ENCODE measurements at places on chromosomes 4 and X.

DNA sequence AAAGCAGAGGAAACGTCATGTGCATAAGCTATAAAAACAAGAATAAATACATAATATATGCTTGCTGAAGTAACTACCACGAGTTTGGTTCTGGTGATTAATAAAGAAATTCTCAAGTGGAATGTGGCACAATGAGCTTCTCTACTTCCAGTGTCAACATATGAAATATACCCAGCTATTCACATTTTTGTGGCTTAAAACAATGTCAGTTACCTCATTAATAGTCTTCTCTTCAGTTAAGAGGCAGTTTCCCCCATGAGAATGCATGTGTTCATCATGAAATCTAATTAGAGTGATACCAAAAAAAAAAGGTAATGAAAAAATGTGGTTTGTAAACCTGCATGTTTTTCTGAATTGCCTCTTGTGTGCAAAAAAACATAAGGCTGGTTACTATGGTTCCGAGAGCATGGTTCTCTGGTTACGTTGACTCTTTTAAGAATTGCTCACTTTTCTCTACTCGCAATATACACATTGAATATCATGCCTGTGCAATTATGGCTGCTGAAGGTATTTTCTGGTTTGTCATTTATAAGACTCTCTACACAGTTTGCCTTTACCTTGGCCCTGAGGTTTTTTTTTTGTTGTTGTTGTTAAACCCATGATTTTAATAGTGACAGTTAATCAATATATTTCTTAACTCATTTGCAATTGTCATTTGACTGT lies 108.2 kb downstream of the PCDH7 start:
- DNase-seq: no peak

DNA sequence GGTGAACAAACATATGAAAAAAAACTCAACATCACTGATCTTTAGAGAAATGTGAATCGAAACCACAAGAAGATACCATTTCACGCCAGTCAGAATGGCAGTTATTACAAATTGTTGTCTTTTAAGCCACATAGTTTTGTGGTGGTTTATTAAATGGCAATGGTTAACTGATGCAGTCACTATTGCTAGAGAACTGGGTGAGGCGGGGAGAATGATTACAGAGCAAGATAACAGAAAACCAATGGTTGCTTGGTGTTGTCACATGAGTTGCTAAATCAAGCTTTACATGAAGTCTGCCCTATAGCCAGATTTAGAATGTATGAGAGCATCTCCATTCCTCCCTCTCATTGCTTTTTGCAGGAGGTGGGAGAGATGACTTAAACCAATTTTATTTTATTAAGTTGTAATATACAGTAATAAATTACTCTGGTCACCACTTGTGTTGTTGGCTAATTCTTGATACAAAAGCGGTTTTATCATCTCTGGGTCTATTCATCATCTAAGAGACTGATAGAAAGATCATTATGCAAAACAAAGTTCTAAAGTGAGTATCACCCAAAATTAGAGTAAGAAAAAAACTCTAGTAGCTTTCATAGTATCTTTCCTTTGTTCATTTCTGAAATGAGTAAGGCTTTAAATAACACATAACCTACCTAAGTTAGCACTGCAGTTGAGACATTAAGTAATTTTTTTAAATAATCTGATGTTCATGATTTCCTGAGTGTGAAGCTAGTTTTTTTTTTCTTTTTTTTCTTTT lies 859.5 kb downstream of the STIM2 start:
- DNase-seq: no peak

GRCh38 chr4:89259301-89260028 lies 48.1 kb downstream of the GPRIN3 start:
- DNase-seq: no peak

GRCh38 chr4:123055943-123056342 lies 133.5 kb upstream of the NUDT6 start:
- DNase-seq: no peak

- DNase-seq: no peak
These were observed 341.7 kb upstream of the GATB start for GRCh38 chr4:152102436-152103000.

All from endothelial cell (in vitro differentiated cells).